GM04503 (cell line): ENCODE measurements at places on chromosomes 5 and 9.

GRCh38 chr5:24720743-24721142 is 76.0 kb upstream of the CDH10 start:
- DNase-seq: no peak

DNA sequence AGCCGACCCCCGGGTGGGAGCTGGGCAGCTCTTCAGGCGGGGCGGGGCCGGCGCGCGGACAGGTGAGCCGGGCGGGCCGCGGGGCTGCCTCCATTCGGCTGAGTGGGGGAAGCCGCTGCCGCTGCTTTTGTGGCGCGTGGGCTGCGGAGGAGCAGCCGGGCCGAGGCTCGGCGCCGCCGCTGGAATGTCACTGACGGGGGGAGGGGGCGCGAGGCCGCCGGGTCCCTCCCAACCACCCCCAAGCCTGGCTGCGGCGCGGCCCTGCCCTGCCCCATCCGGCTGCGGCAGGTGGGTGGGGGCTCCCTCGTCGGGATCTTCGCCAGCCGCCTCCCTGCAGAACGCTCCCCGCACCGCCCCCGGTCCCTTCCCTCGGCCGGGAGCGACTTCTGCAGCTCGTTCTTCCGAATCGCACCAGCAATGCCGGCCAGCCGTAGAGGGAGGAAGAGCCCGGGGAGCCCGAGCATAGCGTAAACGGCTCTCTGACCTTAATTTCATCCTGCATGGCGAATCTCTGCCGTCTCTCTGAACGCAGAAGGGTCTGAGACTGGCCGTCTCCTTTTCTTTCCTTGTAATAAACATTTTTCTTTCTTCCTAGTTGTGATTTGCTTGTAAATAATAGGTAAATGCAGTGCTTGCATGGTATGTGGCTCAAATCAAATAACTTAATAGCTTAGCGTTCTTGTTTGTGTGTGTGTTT is 505 bp downstream of the SPTAN1 start:
- DNase-seq: no peak

DNA sequence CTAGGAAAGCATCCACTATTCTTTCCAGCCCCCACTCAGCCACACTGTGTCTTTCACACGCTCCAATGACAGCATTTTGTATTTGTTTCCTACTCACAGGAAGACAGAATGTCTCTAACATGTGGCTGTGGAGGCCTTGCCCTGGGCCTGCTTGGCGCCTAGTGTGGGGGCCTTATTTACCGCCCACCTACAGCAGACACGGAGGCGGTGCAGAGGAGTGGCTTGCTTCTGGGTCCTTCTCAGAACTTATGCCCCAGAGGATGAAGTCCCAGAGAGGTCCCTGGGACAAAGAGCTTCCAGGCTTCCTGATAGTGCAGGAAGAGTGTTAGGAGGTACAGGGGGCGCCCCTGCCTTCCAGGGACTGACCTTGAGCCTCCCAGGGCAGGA is 8.5 kb upstream of the MRNIP start:
- no peak for DNase-seq

DNA sequence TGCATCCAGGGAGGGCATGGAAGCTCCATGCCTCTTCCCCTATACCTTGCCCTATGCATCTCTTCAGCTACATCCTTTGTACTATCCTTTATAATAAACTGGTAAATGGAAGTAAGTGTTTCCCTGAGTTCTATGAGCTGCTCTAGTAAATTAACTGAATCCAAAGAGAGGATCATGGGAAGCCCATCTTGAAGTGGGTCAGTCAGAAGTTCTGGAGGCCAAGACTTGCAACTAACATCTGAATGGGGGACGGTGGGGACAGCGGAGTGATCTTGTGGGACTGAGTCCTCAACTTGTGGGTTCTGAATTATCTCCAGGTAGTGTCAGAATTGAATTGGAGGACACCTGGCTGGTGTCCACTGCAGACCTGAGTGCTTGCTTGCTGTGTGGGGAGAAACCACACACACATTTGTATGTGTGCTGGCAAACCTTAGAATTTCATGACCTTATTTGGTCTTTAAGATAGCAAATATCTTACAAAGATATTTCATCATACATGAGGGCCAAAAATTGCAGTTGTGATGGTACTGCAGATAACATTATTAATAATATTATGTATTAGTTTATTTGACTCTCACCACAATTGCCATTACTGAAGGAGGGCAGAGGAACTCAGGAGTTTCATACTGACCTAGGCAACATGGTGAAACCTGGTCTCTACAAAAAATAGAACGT is 5.5 kb upstream of the PRELID2 start:
- DNase-seq: no peak

DNA sequence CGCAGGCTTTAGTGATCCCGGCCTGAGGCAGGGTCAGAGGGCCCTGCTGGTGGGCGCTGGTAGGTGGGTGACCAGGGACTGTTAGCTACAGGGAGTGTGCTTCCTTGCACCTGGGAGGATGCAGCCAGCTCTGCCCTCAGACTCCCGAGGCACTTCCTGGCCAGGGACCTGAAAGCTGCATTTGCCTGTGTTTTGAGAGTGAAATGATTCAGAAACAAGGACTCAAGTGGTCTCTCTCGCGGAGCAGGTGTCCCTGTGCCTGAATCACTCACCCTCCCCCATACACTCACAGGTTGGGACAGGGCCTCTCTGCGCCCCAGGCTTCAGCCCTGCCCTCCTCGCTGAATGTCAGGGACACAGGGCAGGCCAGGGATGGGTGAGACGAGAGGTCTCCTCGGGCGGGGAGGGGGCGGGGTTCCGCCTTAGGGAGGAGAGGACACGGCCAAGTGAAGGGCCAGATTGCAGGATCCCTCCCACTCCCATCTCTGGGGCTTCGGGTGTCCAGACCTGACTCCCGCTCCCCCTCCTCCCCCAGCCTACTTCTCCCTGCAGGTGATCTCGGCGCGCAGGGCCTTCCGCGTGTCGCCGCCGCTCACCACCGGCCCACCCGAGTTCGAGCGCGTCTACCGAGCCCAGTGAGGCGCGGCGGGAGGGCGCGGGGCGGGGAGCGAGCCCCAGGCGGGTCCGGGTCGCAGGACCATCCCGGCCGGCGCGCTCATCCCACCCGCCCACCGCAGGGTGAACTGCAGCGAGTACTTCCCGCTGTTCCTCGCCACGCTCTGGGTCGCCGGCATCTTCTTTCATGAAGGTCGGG is 1.5 kb downstream of the LTC4S start:
- no peak for DNase-seq

GRCh38 chr5:151556806-151557205 is 34.3 kb downstream of the FAT2 start:
- no peak for DNase-seq

DNA sequence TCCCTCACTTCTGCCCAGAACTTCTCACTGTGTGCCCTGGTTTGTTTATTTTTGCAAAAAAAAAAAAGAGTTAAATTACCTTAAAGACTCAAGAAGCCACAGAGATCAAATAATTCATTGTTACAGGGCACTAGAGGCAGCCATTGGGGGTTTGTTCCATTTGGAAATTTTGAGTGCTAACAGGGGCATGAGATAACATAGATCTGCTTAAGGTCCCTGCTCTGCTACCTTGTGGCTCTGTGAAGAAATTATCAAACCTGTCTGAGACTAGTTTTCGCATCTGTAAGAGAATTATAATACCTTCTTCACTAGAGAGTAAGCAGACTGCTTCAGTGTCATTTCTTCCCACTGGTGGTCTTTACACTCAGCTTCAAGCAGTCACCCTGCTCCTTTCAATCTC is 394 bp downstream of the TLR4 start:
- no peak for DNase-seq

- no peak for DNase-seq
Observed at GRCh38 chr5:160496334-160496733, 74.7 kb downstream of the PTTG1 start.

DNA sequence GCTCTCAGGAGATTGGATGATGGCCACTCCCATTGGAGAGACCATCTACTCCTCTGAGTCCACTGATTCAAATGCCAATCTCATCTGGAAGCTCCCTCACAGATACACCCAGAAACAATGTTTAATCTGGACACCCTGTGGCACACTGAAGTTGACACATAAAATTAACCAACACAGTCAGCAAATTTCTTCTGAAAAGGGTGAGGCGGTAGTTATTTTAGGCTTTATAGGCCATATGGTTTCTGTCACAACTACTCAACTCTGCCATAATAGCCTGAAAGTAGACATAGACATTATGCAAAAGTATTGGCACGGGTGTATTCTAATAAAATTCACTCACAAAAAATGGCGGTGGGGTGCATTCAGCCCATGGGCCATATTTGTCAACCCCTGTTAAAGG is 244.5 kb upstream of the VLDLR start:
- no peak for DNase-seq

DNA sequence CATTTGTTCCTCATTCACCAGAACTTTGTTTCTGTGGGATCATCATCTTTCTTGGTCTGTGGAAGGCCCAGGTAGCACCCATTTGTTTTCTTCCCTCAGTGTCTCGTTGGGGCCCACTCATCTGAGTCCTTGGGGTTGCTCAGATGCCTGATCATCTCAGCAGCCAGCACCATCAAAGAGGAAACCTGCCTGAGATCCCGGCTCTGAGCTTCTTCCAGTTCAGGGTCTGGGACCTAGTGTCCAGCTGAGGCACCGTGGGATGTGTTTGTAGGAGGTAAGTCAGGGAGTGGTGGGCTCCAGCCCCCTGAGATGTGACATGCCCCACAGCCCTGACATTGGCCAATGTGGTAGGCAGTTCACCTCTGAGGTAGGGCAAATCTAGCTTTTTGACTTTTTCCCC is 9.4 kb upstream of the CD180 start:
- DNase-seq: no peak

DNA sequence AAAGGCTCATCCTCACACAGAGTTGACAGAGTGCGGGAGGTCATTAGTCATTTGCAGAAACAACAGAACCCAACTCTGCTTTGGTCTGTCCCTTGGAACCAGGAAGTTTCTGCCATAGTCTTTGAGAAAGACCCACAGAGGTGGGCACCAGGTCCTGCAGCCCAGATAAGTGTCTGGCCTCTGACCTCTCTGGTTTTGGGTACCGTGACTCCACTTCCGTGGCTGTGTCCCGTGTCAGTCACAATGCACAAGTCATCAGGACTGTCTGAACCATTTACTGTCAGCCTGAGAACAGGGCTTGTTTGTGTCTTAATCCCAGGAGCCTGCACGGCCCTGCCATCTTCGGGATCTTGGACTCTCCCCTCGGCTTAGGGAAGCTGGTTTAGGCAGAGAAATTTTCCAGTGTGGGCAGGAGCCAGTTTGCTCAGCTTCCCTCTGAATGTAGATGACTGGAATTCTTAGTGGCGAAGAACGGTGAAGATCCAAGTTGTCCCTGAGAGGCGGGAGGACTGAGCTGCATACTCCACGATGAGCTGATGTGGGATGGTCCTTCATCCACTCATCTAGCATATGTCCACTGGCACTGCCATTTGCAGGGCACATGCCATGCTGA is 11.9 kb downstream of the GSN start:
- no peak for DNase-seq

DNA sequence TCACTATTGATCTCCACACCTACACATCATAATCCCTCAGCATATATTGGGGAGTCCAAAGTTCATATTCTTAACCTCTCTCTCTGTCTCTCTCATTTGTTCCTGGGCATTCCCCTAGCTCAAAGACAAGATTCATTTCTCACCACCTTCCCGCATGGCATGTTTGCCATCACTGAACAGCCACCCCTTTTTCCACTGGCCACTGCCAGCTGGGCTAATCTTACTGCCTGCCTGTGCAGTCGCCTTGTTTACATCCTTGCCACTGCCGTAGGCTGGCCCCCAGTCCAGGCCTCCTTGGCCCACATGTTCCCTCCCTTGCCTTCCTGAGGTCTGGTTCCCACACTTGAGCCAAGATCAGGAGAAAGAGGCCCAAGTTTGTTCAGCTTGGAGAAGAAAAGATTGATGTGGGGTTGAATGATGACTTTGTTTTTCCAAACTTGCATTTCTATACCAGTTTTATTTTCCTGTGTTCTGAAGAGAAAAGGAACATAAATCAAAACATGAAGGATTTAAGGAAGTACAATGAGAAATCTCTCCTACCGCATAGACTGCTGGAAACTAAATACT is 80.2 kb downstream of the PLAC8L1 start:
- DNase-seq: no peak

DNA sequence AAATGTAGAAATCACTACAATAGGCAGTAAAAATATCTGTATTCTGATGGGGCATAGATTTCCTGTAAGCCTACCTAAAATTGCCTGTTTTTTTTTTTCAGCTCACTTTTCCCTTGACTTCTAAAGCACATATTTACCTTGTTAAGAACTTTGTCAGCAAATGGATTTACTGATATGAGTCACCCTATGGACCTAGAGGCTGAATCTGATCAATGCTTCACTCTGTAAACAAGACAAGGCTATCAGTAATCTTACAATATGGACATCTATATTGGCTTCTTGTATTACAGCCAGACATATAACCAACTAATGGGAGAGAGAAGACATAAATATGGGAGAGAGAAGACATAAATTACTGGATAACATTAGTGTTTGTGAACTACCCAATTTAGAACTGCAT is 792.7 kb upstream of the CHD1 start:
- no peak for DNase-seq

DNA sequence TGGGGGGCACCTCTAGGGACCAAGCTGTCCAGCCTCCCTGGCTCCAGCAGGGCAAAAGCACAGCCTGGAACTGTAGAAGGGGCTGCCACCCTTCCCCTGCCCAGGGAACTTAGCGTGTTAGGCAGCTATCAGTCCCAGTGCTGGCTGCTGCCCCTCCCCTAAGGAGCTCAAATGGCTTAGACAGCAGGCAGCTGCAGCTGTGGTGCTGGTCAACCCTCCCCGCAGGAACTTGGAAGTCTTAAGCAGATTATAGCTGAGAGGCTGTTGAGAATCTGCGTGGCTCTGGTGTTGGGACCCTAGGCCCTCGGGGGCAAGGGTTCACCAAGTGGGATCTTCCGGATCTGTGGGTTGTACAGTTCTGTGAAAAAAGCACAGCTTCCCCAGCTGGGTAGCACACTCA is 536.5 kb upstream of the CDH10 start:
- DNase-seq: no peak

GRCh38 chr5:179263391-179264052 is 81.7 kb downstream of the ADAMTS2 start:
- DNase-seq: no peak

DNA sequence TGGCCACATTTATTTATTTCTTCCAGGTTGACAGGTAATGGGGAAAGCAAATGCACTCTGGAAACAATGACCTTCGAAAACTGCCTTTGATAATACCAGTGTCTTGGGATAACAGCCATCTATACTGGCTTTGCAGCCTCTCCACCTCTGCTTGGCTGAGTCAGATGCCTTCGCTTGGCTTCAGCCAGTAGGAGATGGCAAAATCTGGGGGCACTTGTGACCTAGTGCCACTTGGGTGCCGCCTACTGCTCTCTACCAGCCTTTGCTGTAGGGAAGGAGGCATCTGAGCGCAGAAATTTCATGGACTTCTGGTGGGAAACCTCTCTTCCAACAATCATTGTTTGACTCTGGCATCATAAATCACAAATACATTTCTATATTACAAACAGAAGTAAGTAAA is 21.8 kb downstream of the FYB1 start:
- DNase-seq: no peak

- DNase-seq: no peak
Observed at GRCh38 chr9:134618833-134619447, 22.7 kb upstream of the COL5A1 start.
